Posterior vena cava (tissue), 2 donors: ENCODE measurements at places on chromosomes 13 and 19. TPM values are rescaled to one million over a fixed set of nuclear protein-coding genes. Genes with fewer than 3 reads are reported as not detected.

SIGLEC5 gene
- total RNA-seq, result not detected

DNA sequence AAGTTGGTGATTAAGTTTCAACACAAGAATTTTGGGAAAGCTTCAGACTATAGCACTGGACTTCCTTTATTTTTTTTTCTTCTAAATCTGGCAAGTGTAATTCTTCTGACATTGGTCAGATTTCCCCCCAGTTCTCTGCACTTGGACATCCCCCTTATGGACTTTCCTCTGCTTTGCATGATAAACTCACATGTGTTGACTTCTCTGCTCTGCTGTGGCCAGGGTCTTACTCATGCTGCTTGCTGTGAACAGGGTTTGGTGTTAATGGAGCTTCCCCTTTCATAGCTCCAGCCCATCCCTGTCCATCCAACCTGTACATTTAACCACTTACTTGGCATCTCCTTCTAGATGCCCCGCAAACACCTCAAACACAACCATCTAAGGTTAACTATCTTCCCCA lies 70.5 kb upstream of the SPATA13 start:
- no peak for DNase-seq

GRCh38 chr19:45421947-45422498 lies 1.7 kb downstream of the ERCC1 start:
- DNase-seq, result no peak

- DNase-seq, result no peak
Observed at GRCh38 chr19:7662657-7663056, 6.2 kb upstream of the RETN start.

DNA sequence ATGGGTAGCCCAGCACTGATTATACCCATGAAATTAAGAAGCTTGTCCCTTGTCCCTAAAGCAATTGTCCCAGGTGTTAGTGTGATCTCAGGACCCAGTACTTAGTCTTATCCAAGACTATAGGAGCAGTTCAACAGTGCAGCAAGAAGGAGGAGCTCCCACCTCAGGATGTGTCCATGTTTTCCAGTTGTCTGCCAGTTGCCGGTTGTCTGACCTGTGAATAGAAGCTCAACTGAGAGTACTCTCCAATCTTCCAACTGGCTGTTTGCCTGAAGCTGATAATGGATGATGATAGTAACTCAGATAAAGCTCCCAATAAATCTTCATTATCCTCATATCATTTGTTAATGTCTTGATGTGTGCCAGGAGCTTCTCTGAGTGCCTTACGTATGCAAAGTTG lies 107.2 kb upstream of the HTR2A start:
- no peak for DNase-seq

ATP4B gene
- total RNA-seq, result not detected

LGI4 gene
- total RNA-seq, result 9.1 TPM
